ENCODE measurements at places on chromosomes 11 and 22.
A peak's percentile ranks its signal among the peaks of the same experiment; 100 is the strongest.

GRCh38 chr22:36902143-36902926 is 11.1 kb upstream of the CSF2RB start:
- peaks cover 4% of the 10 kb centered on the region for H3K27me3 ChIP-seq
- H3K4me1 ChIP-seq: no peaks in the 10 kb centered on the region
- H3K36me3 ChIP-seq: no peaks in the 10 kb centered on the region
- no peak overlapping the region for H3K4me3 ChIP-seq
- no peak for DNase-seq

GRCh38 chr11:66881927-66882452 is 25.1 kb downstream of the LRFN4 start:
- peak overlapping the region; percentile 59 for H3K27ac ChIP-seq
- peaks cover 16% of the 10 kb centered on the region for H3K4me1 ChIP-seq
- H3K27me3 ChIP-seq: no peaks in the 10 kb centered on the region
- DNase-seq: no peak

DNA sequence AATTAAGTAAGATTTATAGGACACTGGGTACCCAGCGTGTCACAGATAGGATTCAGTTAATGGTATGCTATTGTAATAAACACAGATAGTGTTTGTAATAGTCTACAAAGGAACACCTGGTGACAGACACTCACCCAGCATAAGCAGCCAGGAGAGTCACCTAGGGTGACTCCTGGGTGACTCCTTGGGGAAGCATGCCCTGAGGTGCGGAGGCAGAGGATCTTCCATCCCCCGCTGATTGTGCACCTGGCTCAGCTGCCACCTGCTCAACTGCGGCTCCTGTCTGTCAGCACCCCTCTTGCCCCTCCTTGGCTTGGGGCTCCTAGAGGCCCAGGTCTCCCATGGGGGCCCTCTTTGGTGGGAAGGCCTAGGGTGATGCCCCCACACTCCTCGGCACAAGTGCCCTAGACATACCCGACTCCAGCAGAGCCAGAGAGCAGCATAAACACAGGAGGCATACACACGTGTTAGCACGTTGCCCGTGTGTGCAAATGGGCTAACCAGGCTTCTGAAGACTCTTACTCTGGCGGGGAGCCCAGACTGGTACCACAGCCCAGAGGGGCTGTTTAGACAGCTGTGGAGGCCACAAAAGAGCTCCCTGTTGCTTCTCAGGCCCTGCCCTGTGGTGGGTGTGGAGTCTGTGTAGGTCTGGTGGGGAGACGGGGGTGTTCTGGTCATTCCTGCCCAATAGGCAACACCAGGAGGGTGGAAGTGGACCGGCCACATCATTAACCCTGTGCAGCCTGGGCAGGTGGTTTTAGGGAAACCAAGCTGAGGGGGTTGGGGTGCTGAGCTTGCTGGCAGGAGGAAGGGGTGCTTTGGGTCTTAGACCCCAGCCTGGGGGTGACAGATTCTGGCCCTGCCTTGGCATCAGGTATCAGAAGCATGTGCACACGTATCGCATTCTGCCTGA is 3.0 kb downstream of the INPPL1 start:
- peaks cover 50% of the 10 kb centered on the region for H3K36me3 ChIP-seq
- peak; percentile 6 for DNase-seq
- H3K27ac ChIP-seq: no peak overlapping the region
- H3K27me3 ChIP-seq: no peaks in the 10 kb centered on the region
- no peak overlapping the region for H3K4me3 ChIP-seq

DNA sequence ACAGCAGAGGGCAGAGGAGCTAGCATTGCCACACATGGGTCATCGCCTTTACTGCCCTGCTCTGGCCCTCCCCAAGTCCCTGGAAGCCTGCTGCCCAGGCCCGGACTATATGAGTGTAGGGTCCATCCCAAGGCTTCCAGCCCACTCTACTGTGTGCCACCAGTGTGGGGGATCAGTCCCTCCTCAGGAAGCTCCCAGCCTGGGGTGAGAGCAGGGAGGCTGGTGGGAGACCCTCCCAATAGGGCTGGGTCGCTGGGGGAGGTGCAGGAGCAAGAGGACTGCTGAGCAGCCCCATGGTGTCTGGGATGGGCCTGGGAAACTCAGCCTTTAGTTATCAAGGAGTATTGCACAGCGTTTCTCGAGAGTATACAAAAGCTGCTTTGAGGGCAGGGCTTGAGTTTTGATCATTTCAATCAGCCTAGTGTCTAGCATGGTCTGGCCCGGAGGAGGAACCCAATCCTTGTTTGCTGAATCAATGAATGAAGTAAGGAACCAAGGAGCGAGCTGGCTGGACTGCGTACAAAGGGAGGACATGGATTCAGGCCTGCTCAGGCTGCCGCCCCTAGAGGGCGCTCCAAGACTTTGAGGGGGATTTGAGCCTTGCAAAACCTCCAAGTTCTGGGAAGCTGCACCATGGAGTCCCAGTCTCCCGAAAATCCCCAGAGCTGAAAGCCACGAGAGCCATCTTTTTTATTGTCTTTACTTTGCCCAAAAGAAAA is 89.0 kb upstream of the PARVA start:
- DNase-seq: peak; percentile 80
- H3K36me3 ChIP-seq: no peaks in the 10 kb centered on the region
- no peak overlapping the region for H3K4me3 ChIP-seq
- H3K27me3 ChIP-seq: no peaks in the 10 kb centered on the region
- peaks cover 8% of the 10 kb centered on the region for H3K4me1 ChIP-seq

DNA sequence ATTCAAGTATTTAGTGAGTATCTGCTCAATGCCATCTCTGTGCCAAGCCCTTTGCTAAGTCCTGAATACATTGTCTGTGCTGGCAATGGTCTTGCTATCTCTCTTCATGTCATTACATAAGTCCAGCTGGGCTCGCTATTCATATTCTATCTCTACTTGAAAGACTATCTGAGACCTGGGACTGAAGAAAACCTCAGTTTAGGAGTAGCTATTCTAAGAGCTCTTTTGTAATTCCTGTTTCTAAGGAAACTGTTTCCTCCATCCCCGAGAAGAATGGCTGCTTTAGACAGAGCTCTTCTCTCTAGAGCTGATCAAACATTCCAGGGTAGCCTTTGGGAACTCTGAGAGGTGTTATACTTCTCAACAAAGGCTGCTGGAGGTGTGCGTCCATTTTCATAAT is 33.0 kb downstream of the SLC17A6 start:
- no peaks in the 10 kb centered on the region for H3K4me1 ChIP-seq
- H3K4me3 ChIP-seq: no peak overlapping the region
- H3K36me3 ChIP-seq: no peaks in the 10 kb centered on the region
- no peak for DNase-seq
- no peaks in the 10 kb centered on the region for H3K27me3 ChIP-seq

GRCh38 chr11:104442321-104442720 is 278.4 kb upstream of the PDGFD start:
- H3K36me3 ChIP-seq: no peaks in the 10 kb centered on the region
- no peak for DNase-seq
- H3K27ac ChIP-seq: no peak overlapping the region
- H3K4me1 ChIP-seq: no peaks in the 10 kb centered on the region
- H3K27me3 ChIP-seq: no peaks in the 10 kb centered on the region

Measured in adrenal gland (tissue), 19 donors.